Hematopoietic multipotent progenitor cell treated with erythropoietin and hydrocortisone succinate and interleukin-3 and kit ligand, for 17 days (in vitro differentiated cells): ENCODE measurements at places on chromosomes 2 and 18.

- DNase-seq: peak; percentile 76
These were observed 727 bp downstream of the FBXO11 start for GRCh38 chr2:47905386-47906156.

- no peak for DNase-seq
These were observed 36.2 kb downstream of the WIPF1 start for GRCh38 chr2:174561283-174561971.

- no peak for DNase-seq
These were observed 212.1 kb upstream of the POU3F3 start for GRCh38 chr2:104641786-104642185.

DNA sequence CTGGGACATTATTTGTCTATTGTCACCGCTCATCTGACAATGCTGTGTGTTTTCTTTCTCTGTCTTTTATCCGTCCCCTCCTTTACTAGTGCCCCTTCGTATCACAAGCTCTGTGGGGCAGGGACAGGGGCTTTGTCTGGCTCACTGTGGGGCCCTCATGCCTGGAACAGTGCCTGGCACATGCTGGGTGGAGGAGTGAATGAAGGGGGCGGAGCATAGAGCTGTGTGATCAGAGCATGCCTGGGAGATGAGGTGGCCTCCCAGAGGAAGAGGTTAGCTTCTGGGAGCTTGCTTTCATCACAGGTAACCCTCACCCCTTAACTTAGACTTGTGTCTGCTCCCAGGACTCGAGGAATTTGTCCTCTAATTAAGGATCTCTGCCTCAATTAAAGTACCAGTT, 16.4 kb downstream of the MTCL1 start:
- no peak for DNase-seq

DNA sequence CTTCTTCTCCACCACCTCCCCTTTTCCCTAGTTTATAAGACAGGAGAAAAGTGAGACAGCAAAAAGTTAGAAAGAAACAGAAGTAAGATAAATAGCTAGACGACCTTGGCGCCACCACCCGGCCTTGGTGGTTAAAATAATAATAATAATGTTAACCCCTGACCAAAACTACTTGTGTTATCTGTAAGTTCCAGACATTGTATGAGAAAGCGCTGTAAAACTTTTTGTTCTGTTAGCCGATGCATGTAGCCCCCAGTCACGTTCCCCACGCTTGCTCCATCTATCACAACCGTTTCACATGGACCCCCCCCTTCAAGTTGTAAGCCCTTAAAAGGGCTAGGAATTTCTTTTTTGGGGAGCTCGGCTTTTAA, 1.5 kb upstream of the BUB1 start:
- no peak for DNase-seq

DNA sequence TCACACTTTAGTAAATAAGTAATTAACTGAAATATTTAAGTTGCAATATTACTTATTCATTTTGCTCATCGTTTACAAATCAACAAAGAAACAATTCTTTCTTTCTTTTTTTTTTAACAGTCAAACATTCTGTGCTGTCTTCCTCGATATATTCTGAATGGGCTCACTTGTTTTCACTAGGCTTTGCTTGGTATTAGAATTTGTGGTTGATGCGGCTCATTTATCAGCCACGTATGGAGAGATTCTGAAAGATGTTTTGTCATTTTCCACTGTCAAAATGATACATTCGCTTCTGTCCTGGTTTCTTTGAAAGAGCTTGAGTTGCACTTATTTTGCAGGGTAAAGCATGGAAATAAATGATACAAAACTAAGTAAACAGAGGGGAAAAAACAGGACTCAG, 323.7 kb downstream of the LRRTM1 start:
- DNase-seq: no peak

- no peak for DNase-seq
These were observed 19.1 kb downstream of the FABP1 start for GRCh38 chr2:88108796-88109195.

- no peak for DNase-seq
These were observed 14.6 kb downstream of the CCNYL1 start for GRCh38 chr2:207725873-207726578.

- DNase-seq: no peak
These were observed 1083.8 kb upstream of the NRXN1 start for GRCh38 chr2:52115750-52116149.

GRCh38 chr2:237101118-237101979, 15.7 kb downstream of the COPS8 start:
- DNase-seq: no peak

GRCh38 chr2:136173126-136173525, 55.2 kb upstream of the CXCR4 start:
- no peak for DNase-seq

GRCh38 chr2:151974988-151975387, 123.9 kb downstream of the CACNB4 start:
- DNase-seq: no peak

DNA sequence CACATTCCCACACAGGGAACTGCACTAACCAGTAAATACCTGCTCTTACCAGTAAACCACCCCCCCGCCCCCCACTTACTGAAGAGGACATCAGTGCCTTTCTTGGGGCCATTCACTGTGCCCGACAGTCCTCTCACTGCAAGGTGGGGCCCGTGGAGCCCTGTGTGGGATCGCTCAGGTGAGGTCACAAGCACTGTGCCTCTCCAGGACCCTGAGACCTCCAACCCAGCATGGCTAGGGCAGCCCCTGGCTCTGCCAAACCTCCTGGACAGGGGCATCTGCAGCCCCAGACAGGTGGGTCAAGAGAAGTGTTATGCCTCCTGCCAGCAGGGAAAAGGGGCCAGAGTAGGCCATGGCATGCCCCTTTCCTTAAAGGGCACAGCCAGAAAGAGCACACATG, 6.7 kb upstream of the NEURL3 start:
- no peak for DNase-seq

DNA sequence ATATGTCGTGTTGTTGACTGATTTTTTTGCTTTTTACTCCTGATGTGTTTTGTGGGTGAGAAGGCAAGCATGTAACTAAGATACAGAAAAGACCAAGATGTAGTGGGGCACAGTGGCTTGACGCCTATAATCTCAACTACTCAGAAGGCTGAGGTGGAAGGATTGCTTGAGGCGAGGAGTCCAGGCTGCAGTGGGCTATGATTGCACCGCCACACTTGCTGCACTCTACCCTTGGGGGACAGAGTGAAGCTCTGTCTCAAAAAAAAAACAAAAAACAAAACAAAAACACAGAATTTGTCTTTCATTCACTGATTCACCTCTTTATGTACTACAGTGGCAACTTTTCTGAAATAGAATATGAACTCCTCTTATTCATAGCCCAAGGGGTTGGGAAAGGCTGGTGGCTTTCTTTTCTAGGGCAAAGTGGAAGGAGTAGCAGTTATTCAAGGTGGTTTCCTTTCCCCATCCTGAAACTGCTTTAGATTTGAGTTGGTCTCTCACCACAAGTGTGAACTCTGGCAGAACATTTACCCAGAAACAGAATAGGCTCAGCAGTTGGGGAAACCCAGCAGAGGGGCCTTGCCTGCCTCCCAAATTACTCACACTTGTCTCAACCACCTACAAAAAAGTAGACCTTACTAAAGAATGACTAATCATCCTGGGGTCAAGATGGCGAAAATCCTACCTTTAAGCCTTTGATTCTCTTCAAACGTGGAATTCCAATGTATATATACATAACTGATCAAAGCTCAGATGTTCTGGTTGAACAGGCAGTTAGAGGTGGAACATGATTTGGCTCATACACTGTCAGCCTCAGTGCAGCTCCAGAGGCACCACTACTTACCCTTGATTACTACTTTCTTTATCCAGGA, 6.5 kb downstream of the TANK start:
- DNase-seq: no peak

GRCh38 chr2:108805032-108805431, 18.5 kb downstream of the CCDC138 start:
- no peak for DNase-seq

DNA sequence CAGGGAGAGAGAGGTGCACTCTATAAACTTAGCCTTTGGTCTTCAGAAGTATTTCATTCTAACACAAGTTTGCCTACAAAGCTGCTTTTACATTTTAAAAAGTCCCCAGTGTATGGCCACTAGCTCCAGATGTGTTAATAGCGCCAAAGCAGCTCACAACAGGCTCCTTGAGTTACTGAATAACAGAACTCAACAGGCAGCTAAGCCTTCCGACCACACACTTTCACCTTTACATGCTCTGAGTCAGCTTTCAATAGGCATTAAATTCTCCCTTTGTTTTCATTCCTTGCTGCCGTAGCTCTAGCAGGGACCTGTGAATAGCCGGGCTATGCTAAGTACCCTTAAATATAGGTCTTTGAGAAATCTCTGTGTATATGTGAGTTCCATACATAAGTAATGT, 262.8 kb upstream of the PARD3B start:
- no peak for DNase-seq

GRCh38 chr18:12278741-12279682, 24.9 kb downstream of the CIDEA start:
- no peak for DNase-seq

- no peak for DNase-seq
These were observed 113.8 kb downstream of the CTAGE1 start for GRCh38 chr18:22303927-22304326.

- no peak for DNase-seq
These were observed 6.7 kb downstream of the LDLRAD4 start for GRCh38 chr18:13225261-13225660.

DNA sequence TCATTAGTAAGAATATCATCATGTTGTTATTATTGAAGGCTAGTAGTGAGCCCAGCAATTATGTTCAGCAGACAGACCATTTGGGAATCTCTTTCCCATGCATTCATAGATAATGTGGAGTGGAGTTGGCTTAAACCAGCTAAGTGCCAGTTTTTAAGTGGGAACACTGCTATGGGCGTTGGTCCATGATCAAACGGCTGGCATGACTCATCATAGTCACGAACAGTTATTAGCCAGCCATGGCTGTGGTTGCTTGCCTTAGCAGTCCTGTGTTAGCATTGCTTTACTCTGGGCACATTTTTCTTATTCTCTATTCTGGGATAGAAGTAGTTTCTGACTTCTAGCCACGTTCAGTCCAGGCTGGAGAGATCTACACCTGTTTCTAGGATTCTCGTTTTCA, 17.7 kb downstream of the EIF4E2 start:
- peak; percentile 81 for DNase-seq

DNA sequence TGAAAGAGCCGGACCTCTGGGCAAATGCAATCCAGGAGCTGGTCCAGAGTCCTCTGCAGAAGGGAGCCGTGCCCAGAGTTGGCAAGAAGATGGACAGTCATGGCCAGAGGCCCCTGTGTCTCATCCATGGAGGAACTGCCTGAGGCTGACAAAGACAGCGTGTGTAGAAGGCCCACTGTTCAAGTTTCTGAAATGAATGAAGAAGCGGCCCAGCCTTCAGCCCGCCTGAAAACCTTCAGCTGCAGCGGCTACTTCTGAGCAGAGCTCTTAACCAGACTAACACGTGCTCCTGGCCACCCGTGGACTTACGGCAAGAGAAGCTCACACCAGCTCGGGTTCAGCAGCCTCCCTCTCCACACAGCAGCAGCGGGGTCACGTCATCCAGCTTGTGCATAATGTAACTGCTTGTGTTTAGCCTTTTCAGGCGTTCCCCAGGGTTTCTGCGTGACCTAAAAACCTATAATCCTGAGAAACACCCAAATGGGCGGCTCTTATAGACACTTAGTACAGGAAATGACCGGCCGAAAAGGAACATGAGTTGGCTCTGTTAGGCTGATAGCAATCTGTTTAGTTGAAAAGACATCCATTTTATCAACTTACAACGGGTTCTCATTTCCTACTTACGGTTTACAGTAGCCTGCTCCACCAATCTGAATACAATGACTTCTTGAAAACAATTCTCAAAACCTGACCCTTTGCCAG, at the start of gene FAM124B:
FAM124B (minus strand) TSS at position 467 of the 702 bp plus-strand sequence; CDS start at position 128, 339 bp downstream.
- peak; percentile 37 for DNase-seq

DNA sequence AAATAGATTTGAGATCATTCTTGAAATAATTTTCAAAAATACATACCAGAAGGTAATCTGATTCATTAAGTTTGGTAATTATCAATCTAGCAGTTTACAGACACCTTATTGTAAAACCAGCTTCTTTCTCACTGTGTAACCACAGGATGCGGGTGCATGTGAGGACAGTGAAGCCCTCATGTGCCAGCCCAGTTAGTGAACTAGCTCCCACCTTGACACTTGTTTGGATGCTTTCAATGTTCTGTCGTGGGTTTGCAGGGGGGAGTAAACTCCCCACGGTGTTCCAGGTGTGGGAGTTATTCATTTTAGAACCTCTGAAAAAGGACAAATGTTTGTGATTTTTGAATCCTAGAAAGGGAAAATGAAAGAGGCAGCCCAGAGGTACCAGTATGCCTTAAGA, 59.0 kb downstream of the WDSUB1 start:
- no peak for DNase-seq

GRCh38 chr2:11665510-11666362, 4.3 kb downstream of the NTSR2 start:
- no peak for DNase-seq

DNA sequence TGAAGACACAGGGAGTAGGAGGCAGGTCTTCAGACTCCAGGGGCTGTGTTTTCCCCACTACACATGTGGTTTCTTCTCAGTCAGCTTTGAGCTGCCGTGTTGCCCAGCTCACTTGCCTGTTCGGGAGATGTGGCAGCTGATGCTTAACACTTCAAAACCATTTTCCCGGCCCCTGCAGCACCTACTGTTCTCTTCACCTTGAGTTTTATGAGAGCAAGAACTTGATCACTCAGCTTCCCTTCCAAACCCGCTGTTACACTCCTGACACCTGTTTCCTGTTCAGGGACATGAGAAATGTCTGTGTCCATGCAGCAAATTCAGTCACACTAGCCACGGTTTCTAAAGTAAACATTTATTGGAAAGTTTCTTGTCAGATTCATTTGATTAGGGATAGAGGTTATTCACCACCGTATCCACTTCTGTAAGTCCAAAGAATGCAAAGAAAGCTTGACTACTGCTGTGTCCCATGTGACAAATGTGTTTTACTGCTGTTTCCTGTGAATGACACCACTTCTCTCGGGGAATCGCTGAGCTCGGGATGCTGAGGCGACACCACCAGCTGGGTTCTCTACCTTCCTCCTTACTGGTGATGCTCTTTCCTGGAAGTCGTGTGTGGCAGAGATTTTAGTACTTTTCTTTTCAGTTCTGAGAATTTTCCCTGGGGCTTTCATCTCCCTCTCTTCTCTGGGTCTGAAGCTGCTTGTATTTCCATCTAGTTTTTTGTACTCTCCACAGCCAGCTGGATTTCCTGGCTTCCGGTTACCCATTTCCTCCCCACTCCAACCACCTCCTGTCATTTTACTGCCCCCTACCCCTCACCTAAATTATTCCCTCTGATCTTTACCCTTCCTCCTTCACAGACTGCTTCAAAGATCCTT, 91.7 kb downstream of the KLF7 start:
- DNase-seq: no peak
